ENCODE measurements at places on chromosomes 7 and 10.
A peak's percentile ranks its signal among the peaks of the same experiment; 100 is the strongest.

- no peak for DNase-seq
These were observed 170.2 kb upstream of the PITRM1 start for GRCh38 chr10:3342771-3343170.

DNA sequence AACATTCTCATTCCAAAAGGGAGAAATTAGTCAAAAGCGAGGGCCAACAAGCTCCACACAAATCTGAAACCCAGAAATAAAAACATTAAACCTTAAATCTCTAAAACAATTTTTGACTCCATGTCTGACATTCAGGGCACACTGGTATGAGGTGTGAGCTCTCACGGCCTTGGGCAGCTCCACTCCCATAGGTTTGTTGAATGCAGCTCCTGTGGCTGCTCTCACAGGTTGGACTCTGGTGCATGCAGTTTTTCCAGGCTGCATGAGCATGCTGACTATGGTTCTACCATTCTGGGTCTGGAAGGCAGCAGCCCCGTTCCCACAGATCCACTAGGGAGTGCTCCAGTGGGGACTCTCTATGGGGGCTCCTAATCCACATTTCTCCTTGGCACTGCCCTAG lies 887.1 kb upstream of the GHITM start:
- DNase-seq, result no peak

GRCh38 chr7:112959276-112959675 lies 127.4 kb downstream of the GPR85 start:
- no peak for DNase-seq

DNA sequence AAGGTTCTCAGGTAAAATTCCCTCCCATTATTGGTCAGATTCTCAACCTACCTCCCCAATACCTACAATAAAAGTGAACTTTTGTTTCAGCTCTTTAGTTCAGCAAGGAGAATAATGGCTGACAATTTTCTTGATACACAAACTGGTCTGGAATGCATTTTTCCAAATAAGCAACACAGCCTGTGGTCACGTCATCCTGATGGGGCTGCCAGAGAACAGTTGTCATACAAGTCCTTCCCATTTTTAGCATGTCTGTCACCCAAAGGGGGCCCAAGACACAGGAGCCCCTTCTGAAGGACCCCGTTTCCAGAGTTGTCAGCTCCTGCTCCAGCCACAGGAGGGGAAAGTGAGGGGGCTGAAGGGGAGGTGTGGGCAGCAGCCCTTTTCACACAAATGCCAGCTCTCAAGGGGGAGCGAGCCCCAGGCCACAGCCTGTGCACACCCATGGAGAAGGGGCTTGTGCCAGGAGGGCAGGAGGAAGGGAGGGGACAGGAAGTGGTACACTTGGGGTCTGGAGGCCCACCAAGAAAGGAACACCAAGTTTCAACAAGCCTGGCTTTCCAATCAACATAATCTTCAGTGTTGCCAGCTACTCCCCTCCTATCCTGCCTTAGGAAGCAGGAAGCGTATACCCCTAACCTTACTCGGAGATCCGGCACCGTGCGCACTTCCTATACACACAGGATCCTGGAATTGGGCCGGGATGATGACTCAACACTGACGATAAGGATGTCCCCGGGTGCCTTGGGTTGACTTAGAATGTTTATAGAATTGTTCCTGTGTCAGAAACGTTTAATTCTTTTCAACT lies 43.4 kb upstream of the PDLIM1 start:
- DNase-seq, result no peak

DNA sequence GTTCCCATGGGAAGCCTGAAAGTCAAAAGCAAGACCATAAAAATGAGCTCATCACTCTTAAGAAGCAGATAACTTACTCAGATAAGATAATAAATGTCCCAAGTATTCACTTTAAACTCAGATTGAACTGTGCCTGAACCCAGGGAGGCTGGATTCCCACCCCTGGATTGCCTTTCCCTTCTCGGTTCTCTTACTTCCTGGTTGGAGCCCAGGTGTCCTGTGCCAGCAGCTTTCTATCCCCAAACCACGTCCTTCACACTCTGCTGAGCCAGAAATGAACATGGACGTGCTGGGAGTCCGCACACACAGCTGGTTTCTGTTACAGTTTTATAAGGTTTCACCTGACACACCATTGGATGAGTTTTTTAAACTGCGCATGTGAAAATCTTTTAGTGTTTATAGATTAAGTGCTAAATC lies 636.2 kb upstream of the IGFBP3 start:
- DNase-seq, result no peak

DNA sequence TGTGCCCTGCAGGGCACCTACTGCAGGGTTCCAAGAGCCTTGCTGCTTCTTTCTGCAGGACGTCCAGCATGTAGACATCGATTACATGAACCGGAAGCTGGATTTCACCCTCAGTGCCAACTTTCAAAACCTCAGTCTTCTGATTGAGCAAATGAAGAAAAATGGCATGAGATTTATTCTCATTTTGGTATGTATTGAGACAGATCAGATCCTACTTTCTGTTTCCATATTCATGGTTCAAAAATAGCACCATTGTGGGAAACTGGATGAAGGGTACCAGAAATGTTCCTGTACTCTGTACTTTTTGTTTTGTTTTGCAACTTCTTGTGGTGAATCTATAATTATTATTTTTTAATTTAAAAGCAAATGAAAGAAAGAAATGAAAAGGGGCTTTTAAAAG lies 64.1 kb downstream of the MGAM2 start:
- DNase-seq, result no peak

GRCh38 chr7:158030071-158030470 lies 557.6 kb downstream of the PTPRN2 start:
- DNase-seq, result no peak

- DNase-seq, result no peak
These were observed 340.9 kb upstream of the MEOX2 start for GRCh38 chr7:16027396-16027795.

DNA sequence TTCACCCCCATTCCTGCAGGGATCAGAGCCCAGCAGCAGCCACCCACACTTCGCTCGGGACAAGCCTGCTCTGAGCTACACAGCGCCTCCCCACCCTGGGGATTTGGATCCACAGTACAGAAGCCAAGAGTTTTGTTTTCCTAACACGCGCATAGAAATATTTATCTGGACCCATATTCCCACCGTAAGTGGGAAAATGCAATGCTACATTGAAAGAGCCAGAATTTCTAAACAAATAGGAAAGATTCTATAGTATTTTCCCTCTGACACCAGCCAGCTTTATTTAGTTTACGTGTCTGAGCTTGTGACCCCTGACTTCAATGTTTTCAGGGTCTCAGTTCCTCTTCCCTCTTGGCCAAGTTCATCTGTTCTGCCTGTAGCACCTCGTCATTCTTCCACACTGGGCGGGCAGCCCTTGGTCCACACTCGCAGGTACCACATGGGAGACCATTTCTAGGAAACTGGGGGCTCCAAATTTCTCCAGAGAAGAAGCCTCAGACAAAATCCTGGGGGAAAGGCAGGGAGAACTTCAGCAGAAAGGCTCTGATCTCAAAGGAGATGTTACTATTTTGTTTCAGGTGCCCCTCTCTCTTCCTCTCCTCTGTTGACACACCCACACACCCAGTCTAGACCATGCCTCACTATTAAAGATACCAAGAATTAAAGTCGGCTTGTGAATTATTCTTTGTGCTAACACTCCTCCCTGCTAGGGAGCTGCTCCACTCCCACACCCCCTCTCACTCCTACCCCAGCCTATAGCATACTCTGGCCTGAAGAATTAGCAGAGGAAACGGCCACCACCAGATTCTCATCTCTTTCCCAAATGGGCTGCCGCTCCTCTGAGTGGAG lies 116.0 kb upstream of the PCGF5 start:
- no peak for DNase-seq

DNA sequence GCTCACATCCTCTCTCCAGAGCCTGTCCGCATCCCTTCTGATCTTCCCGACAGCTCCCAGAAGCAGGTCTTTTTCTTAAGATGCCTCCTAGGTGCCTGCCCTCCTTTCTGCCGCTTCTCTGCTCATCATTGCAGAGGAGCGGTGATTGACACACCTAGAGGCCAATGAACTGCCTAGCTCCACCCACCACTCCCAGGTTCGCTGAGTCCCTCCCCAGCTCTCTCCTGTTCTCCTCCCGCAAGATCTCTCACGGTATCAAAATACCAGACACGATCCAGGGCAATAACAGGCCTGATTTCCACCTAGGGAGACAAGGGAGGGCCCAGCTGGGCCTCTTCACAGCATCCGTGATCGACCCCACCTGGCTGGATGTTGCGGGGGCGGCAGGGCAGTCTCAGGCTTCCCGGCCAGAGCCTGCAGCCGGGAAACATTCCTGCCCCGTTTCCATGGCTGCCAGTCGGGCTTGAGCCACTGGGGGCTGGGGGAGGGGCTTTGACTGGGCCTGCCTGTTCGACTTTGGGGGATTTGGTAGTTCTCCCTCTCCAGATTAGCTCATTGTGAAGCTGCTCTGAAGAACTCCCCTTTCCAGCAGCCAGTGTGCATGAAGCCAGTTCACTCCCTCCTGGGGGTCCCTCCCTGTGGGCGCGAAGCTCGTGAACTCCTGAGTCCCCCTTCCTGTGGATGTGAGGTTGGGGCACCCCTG lies 373.5 kb downstream of the RPS24 start:
- DNase-seq, result no peak

GRCh38 chr7:116305485-116306408 lies 95.4 kb downstream of the TES start:
- no peak for DNase-seq

DNA sequence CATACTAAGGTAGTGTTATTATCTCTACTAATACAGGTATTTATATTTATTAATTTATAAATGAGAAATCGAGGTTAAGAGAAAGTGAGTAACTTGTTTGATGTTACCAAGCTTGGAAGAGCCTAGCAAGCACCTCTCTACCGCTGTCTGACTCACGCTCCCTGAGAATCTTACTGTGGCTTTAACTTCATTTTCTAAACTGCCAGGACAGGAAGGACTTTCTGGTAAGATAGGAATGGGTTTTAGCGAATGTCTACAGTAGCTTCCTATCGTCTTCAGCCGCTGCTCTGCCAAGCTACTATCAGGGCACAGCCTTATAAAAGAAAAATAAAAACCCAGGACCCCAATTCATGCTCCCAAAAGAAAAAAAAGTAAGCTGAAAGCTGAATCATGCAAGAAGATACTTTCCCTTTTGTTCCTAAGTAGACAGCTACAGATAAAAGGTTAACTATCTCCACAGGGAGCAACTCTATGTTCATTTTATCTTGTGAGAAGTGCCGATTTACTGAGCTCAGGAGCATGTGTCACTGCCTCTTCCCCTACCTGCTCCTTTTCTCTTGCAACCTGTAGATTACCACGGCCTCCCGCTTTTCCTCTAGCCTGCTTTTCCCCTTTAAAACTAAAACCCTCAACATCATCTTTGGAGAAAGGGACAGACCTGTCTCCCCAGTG lies 60.2 kb downstream of the THNSL1 start:
- DNase-seq, result no peak

- DNase-seq, result no peak
These were observed 405.2 kb upstream of the AUTS2 start for GRCh38 chr7:69193061-69193460.

DNA sequence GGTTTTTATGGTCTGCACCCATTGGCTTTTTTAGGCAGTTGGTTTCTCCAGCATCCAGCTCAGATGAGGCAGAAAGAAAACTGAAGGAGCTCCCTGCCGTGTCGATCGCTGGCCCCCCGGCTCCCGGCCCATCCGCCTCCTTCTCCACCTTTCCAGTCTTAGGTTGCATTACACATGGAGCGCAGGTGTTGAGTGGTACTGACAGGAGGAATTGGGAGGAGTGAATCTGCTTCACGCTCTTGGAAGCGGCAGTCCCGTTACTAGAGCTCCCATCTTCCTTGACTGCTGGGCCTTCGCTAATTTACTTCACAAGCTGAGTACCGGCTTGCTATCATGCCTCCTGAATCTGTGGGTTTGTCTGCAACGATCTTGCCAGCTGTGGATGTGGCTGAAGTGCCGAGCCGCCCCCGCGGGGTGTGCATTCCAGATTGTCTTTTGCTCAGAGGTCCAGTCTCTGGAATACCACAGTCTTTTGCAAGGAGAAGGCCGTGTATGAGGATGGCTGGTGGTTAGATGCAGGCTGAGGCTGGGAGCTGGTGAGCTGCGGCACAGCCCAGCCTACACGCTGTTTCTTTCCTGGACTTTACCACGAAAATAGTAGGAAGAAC lies 17.1 kb downstream of the IQCE start:
- DNase-seq, result no peak

GRCh38 chr10:127553417-127553816 lies 4.3 kb downstream of the NPS start:
- no peak for DNase-seq

DNA sequence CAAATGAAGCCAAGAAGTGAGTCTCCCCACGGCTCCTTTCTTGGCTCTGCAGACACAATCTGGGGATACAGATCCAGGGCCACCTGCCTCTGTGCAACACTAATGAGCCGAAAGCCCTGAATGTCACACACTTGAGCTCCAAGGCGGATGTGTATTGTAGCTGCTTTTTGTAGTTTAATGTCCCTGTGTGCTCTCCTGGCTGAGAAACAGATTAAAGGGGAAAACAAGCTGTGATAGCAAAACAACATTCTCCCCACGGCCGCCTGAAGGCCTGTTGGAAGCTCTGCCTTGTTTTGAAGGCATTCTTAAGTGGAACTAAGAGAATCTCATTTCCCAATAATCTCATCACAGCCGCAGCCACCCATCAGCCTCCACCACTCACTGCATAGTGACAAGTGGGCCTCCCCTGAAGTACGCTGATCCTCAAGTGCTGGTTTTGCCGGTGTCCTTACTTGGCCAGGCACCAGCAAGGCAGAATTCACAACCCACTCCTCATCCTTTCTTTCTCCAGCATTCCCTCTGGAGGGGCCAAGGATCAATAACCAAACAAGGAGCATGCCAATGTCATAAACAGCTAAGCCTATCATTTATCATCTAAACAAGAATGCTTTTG lies 44.4 kb upstream of the AMPH start:
- no peak for DNase-seq

GRCh38 chr7:12403287-12404181 lies at the start of gene VWDE:
VWDE (minus strand) TSS chr7:12403865; CDS start chr7:12403716, 149 bp downstream.
- DNase-seq, result peak; percentile 52

GRCh38 chr7:73742753-73743641 lies 4.4 kb upstream of the ABHD11 start:
- no peak for DNase-seq

GRCh38 chr10:60834401-60834800 lies 56.1 kb downstream of the CDK1 start:
- DNase-seq, result no peak

GRCh38 chr10:4101918-4102654 lies 317.1 kb upstream of the KLF6 start:
- DNase-seq, result no peak

All from T-helper 9 cell (primary cell).